Right renal pelvis (tissue), 4 donors: ENCODE measurements at places on chromosomes 16 and 17.

DNA sequence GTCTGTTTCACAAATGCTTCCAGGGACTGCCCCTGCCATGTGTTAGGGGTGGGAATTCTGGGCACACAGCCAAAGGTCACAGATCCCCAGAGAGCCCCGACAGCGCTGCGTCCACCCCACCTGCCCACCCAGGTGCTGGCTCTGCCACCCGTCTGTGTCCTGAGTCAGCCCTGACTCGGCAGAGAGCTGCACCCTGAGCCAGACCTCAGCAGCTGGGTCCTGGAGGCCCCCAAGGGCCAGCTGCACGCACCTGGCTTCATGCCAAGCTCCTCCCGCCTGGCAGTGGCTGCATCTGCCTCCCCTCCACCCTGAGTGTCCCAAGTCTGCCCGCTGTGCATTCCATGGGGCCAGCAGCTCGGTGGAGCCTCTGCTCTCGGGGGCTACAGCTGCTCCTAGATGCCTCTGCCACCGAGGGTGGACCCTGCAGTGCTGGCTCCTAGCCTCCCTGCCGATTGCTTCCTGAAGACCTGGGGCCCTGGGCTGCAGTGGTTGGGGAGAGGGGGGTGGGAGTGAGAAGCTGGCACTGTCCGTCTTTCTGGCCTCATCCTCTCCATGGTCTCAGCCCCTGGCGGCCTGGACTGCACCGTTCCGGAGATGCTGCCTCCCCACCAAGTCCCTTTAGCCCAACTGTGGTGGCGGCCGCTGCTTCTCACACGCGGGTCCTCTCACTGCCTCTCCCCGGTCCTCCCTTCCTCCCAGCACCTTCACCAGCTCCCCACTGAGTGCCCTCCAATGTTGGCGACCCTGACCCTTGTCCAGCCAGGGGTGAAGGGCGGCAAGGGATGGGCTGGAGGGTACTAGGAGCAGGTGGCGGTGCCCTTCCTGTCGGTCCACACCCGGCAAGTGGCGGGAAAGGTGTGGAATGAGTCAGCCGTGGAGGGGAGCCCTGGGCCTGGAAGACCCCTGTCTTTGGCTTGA, 3.0 kb downstream of the SECTM1 start:
- no peak for DNase-seq

- no peak for DNase-seq
These were observed 226.0 kb upstream of the GSE1 start for GRCh38 chr16:85387171-85387507.

DNA sequence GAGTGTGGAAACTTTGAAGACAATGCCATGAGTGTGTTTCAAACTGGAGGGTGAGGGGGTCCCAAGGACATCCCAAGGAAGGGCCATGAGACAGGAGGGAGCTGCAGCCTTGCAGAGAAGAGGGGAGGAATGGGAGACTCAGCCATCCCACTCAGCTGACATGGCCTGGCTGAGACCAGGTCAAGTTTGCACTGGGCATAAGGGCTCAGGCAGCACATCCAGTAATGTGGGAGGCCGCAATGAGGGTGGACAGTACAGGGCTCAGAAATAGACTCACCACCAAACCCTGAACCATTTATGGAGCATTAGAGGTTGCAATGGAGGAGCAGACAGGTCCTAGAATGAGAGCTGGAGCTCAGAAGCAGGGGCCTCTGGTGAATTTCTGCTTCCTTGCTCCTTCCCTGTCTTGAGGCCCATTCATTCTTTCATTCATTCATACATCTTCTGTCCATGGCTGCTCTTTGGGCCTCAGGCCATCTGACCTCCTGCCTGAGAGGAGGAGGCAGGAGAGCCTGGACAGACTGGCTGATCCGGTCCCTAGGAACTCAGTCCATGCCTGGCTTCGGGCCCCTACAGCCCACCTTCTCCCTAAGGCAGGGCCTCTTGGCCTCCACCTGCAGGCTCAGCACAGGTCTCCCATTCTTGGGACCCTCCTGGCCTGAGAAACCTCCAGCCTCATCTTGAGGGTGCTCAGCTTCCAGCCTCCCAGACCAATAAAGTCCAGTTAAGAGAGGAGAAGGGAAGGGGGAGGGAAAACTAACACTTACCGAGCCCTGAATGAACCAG, 70.5 kb upstream of the CDH5 start:
- DNase-seq = no peak

DNA sequence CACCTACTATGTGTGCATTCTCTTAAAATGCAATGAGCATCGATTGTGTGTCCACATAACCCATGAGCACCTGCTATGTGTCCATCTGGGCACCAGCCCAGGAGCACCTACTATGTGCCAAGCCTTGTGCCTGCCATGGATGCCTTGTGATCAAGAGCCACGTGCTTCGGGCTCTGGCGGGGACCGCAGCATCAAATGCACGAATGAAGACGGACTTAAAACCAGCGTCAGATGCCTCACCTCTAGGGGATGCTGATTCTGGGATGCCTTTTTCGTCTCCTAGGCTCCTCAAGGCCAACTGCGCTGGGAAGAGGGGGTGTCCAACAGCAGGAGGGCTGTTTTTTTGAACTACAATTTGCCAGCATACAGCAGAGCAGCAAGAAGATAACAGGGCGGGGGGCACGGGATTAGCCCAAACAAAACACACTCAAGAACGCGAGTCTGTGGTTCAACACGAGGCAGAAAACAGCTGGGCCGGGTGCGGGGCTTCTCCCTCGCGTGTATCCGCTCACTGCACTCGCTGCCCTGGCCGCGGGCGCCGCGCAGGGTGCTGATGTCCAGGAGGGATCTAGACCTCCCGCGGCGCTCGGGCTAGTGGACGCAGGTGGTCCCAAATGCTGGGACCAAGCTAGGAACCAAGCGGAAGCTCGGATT, 1.2 kb upstream of the GLIS2 start:
- no peak for DNase-seq

GRCh38 chr17:57255182-57255775, 1.0 kb upstream of the MSI2 start:
- no peak for DNase-seq
